ENCODE measurements at places on chromosomes 6 and 20.

DNA sequence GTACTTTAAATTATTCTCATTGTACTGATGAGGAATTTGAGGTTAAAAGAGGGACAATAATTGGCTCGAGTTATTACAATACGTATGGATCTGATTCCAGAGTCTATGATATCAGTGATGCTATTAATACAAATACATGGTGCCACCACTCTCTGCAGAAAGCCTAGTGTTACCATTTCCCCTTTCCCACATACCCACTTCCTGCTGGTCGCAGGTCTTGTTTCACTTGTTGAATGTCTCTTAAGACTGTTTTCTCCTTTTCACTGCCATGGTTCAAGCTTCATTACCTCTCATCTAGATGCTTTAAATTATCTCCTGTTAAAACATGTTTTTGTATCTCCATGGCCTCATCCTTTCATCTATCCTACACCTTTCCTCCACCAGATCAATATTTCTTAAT lies 62.0 kb downstream of the FHL5 start:
- DNase-seq = no peak

- DNase-seq = no peak
Measured at GRCh38 chr6:169118346-169118830, 135.3 kb downstream of the THBS2 start.

GRCh38 chr6:65461121-65461520 lies 245.9 kb downstream of the EYS start:
- no peak for DNase-seq

DNA sequence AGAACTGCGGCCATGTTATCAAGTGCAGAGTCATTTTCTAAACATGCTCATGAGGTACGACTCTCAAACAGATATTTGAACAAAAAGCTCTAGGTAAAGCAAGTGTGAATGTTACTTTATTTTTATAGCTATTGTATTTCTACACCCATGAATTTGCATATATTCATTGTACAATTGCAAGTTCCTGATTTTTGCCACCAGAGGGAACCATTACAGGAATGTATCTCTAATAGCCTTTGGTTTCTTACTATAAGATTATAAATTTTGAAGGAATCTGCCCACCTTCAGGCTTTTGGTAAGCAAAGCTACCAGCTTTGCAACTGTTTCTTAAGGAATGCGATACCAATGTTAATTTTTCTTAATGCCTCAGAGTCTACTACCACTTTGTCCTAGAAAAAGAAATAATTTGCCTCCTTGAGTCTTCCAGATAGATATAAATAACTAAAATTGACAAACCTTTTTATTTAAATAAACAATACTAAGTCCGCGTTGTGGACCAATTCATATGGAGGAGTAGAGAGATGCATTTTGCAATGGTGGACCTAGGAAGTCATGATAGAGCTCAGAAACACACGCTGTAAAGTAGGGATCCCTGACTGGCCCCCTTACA lies 125.4 kb upstream of the SAMD5 start:
- DNase-seq = no peak

GRCh38 chr6:51839726-51840374 lies 247.6 kb downstream of the PKHD1 start:
- DNase-seq = no peak

DNA sequence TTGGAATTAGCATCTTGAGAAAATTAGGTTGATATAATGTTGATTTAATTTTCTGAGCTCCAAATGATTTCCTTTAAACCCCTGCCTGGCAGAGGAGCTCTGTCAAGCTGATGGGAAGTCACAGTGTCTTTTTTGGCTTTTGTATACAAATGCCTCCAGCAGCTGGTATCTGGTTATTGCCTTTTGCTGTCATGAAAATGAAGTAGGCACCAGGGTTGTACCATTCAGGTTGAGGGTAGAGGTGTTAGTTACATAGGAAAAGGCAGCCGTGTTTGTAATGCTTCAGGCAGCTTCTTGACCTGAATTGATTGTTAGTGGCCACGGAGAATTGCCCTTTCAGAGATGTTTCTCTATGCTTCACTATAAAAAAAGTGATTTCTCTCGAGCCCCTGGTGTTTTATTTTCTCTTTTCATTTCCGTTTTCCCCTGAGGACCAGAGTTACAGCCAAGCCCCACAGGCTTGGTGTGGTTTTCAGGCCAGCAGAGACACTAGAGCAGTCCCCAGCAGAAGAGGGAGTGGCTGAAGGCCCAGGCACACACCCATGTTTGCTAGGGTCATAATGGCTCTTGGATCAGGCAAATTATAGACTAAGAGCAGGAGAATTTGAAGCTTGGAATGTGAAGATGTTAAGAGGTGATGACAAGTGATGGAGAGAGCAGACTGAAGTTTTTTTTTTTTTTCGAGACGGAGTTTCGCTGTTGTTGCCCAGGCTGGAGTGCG lies 21.6 kb downstream of the CMTR1 start:
- no peak for DNase-seq

GRCh38 chr6:30998785-30999184 lies 11.5 kb upstream of the MUC22 start:
- no peak for DNase-seq

- no peak for DNase-seq
Measured at GRCh38 chr20:18057101-18057993, at the start of gene OVOL2. Gene OVOL2, minus strand, starts transcription at chr20:18057916. Its CDS starts 282 bp downstream, at chr20:18057634.

- DNase-seq = no peak
Measured at GRCh38 chr6:110828396-110828795, 13.1 kb upstream of the CDK19 start.

GRCh38 chr6:111585974-111586315 lies 19.7 kb downstream of the TRAF3IP2 start:
- DNase-seq = no peak

GRCh38 chr6:146915671-146916127 lies 288.5 kb upstream of the STXBP5 start:
- no peak for DNase-seq

DNA sequence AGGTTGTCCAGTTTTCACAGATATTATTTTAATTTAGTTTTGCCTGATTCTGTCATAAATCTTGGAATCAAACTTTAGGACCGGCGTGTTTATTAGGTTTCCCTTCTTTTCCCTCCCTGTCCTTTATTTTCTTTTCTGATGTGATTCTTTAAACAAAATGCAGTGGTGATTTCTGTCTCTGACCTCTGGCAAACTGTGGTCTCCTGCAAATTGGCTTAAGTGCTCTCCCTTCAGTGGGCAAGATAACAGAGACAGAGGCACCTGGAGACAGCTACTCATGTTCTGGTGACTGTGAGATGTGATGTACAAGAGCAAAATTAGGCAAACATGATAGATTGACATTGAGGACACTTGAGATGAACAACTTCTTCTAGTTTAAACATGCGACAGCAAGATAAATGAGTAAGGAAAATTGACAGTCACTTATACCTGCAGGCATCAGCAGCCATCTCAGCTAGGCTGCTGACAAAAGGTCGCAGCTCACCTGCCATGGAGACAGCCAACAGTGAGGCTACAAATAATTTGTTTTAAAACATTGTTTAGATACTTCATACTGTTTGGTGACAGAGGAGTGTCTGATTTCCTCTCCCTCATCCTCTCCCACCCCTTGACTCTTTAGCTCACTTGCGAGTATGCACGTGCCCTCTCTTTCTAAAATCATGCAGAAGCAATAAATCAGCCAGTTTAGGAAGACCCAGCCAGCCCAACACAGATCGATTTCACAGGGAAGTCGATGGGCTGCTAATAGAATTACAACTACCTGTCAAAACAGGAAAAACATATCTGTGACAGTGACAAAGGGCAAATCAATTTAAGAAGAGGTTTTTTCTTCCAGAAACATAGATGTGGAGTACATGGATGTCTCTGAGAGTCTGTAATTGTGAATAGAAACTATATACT lies 63.4 kb upstream of the MAP3K7 start:
- DNase-seq = no peak

DNA sequence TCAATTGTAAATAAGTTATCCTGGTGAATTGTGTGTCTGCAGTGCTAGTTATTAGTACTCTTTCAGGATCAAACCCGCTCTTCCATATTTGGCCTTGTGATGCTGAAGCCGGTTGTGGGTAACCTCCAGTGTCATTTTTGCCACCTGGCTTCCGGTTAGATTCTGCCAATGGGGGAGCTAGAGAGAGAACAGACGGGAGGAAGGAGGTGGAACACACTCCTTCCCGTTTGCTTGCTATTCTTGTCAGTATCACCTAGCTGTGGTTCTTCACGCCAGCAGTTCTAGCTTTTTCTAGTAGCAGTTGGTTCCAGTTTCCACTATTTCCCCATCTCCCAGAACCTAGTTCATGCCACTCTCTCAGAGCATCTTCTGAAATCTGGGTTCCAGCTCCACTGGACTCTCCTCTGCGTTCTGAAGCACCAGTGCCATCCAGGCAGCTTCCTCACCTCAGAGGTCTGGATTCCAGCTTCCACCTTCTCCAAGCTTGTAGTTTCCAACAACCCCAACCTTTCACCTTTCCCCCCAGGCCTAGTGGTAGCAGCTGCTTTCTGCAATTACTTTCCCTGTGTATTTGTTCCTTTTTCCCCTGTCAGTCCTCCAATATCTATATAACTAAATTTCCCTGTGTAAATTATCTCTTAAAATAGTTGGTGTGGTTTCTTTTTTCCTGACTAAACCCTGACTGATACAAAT lies 46.9 kb upstream of the LOC128125822 start:
- no peak for DNase-seq

- no peak for DNase-seq
Measured at GRCh38 chr20:37807471-37808232, 95.3 kb upstream of the VSTM2L start.

DNA sequence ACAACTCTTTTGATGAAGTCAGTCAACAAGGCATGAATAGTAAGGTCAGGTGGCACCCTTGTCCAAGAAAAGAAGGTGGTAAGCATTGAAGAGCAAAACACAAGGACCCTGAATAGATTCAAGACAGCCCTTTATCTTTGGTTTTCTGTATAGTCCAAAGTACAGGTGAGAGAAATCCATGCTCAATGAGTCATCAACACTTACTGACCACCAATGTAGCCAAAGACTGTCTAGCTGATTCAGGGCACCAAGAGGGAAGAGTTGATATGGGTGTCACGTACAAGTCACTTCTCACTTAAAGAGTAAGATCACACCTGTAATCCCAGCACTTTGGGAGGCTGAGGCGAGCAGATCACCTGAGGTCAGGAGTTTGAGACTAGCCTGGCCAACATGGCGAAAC lies 528.3 kb downstream of the CD83 start:
- DNase-seq = no peak

DNA sequence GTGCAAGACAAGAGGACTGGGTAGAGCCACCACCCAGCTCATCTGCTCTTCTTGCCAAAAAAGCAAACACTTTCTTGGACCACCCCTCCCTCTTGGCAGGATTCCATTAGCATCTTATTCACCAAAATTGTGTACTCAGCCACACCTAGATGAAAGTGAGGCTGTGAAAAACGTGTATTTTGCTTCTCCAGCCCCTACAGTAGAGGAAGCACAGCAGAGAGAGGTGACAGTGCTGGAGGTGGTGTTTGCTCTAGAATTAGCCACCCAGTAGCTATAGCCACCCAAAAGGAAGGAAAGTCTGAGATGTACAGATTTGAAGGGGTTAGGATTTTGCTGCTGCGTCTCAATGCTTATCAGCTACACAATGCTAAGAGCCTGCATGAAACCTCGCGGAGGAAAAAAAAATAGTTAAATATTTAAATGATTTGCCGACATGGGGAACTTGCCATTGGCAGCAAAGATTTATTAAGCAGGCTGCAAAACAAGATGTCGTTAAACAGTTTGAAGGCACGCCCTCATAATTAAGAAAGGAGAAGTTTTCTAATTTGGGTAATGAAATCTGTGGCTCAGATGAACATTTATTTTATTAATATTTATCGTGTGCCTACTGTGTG lies 287.3 kb downstream of the ZNF217 start:
- no peak for DNase-seq

DNA sequence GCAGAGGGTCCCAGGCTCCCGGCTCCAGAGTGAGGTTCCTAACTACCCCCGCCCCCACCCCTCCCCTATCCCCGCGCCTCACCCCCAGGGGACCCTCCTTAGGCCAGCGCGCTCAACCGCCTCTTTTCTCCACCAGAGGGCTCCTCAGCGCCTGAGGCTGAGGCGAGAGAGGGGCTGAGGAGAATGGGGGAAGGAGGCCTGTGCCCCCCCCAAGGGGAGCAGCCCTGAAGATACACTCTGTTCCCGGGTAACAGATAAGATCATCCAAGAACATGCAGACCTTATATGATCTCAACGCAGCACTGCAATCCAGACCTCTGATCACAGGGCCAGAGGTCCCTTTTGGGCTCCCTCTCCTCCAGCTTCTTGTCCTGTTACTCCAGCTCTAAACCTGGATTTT lies 43.3 kb upstream of the MRPS10 start:
- peak; percentile 35 for DNase-seq

GRCh38 chr6:63245909-63246308 lies 34.6 kb downstream of the FKBP1C start:
- no peak for DNase-seq

DNA sequence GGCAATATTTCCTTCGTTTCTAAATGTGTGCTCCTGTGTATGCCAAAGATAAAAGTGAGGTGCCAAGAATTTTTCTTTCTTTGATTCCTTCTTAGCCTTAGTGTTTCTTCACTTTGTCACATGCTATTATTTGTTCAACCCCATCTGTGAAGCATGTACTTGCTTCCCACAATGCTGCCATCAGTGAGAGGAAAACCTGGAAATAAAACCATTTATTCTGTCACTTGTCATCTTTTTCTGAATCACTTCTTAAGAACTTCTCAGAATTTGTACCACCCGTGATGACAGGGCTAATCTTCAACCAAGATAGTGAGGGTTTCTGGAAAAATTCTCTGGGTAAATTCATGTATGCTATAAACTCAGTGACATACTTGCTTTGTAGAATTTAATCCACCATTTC lies 450.1 kb downstream of the COL12A1 start:
- DNase-seq = no peak

- no peak for DNase-seq
Measured at GRCh38 chr20:43844778-43845614, 69.7 kb upstream of the TOX2 start.

- no peak for DNase-seq
Measured at GRCh38 chr6:12147557-12148316, 135.6 kb downstream of the HIVEP1 start.

DNA sequence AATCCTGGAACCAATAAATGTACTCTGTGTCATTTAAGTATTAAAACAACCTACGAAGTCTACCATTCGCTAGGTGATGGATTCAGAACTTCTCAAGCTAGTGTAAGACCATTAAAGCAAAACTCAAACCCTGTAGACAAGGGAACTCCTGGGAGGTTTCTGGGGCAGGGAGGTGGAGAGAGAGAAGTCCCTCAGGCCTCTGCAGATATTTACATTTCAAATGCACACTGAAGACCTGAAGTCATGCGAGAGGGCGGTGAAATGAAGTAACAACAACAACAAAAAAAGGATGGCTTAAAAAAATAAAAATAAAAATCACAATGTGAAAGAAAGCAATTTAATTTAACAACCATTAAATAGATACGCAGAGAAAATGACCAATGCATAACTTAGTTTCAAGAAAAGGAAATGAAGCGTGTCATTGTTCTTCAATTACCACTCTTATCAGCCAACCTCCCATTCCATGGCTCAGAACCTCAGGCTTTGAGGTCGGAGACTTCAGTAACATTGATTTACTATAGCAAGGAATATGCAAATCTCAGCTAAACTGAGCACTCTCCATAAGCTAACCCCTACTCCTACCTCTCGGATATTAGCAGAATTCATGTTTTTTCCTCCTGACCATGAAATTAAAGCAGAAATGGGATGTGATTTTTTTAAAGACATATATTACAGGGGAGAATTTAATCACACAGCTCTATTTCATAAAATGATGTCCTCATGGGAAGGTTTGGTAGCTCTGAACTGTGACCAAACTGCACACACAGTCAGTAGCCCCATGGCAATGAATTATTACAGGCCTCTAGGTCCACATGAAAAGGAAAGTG lies 140.6 kb downstream of the KIF16B start:
- no peak for DNase-seq

GRCh38 chr6:54307439-54307910 lies 766 bp upstream of the TINAG start:
- DNase-seq = no peak

GRCh38 chr6:146357578-146358430 lies 185.8 kb upstream of the RAB32 start:
- no peak for DNase-seq
